ENCODE measurements at places on chromosomes 6 and 20.

GRCh38 chr20:62908971-62909791, 17.1 kb downstream of the DIDO1 start:
- no peak for DNase-seq

- no peak for DNase-seq
These were observed 328.4 kb downstream of the BCKDHB start for GRCh38 chr6:80434691-80435350.

GRCh38 chr20:44962483-44962882, 2.3 kb upstream of the TOMM34 start:
- DNase-seq, result no peak

GRCh38 chr20:4502756-4503155, 219.0 kb upstream of the PRND start:
- DNase-seq, result no peak

DNA sequence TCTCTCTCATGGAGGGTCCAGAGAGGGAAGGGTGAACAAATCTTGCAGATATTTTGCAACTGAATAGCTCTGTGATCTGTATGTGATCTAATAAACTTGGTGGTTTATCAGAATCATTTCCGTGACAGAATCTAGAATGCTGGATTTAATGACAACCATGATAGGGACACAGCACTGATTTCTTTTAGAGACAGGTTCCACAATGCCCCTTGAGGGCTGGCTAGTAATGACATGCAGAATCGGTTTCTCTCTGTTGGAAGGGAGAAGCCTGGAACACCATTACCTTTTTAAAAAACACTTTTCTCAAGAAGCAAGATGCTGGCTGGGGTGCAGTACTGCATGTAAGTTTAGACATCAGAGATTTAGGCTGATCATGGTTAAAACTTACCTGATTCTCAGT, 313.4 kb downstream of the CDH26 start:
- no peak for DNase-seq

DNA sequence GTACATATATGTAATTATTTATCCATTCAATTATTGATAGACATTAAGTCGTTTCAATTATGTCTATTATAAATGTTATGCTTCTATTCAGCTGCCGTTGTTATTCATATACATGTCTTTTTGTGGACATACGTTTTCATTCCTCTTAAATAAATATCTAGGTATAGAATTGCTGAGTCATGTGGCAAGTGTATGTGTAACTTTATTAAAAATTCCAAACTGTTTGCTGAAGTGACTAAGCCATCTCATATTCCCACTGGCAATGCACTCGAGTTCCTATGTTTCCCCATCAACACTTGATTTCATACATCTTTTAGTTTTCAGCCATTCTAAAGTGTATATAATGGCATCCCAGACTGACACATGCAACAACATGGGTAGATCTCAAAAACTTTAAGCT, 739.7 kb upstream of the POU3F2 start:
- DNase-seq, result no peak

- DNase-seq, result no peak
These were observed 1.8 kb upstream of the ARFGAP1 start for GRCh38 chr20:63270606-63271325.

- DNase-seq, result no peak
These were observed 2.6 kb downstream of the NCOA5 start for GRCh38 chr20:46087161-46087560.

- DNase-seq, result no peak
These were observed 178.7 kb downstream of the TAF4 start for GRCh38 chr20:61886721-61887595.

DNA sequence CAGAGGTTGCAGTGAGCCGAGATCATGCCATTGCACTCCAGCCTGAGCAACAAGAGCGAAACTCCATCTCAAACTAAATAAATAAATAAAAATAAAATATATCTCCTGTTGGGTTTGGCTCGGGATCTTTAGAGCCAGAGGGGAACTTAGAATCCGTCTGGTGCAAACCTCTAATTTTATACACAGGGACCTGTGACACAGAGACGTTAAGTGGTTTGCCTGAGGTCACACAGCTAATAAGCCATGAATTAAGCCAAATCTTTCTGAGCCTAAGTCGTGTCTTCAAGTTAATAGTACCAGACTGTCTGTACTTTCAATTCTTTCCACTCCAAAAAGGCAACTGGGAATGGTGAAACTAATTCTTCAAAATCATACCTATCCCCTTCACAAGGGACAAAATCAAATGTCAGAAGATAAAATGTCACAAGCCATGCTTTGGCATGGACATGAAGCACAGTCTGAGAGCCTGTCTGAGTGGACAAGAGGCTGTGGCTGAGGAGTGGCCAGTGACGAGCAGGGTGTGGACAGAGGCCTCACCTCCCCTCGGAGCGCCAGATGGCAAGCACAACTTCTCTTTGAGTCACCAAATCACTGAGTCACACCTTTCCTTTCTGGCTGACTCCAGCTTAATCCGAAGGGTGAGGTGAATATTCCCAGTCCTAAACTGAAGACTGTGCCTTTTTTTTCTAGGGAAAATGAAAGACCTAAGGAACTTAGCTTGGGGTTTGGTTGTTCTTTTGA, 177.4 kb downstream of the TFAP2A start:
- no peak for DNase-seq

- peak; percentile 42 for DNase-seq
These were observed at the start of gene TFAP2C for GRCh38 chr20:56628873-56629463. TSS of gene TFAP2C (plus strand) at chr20:56629306. CDS start at chr20:56629545, 239 bp downstream.

DNA sequence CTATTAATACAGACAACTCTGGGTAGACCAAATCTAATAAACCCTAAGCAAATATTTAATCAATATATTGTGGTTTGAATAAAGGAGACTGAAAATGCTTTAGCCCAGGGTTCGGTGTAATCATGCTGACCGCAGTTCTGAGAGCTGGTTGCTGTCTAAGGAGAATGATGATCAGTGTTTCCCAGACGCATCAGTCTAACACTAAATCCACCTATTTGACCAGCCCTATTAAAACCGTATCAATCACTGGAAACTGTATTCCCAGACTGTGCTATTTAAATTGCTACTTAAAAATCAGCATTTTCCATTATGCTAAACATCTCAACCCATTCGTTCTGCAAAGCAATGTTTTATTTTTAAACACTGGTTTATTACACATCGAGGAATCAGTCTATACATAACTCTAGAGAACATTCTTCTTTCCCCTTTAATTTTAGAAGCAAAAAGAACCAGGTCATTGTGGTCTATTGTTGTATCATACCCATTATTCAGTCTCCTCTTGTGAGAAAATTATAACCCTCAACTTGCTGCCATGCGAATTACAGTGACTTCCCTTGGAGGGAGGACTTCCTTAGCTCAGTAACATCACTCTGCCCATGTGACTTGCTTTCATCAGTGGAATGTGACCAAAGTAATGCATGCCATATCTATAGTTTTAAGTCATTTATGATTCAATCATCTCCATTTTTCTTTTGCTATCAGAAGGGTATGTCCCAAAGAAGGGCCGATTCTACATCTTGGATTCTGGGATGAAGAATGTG, 515.2 kb upstream of the JAG1 start:
- DNase-seq, result no peak

- DNase-seq, result no peak
These were observed 4.2 kb downstream of the HACE1 start for GRCh38 chr6:104855507-104855906.

GRCh38 chr20:10963717-10964266, 290.0 kb upstream of the JAG1 start:
- no peak for DNase-seq

GRCh38 chr6:31541059-31541657, 645 bp downstream of the DDX39B start:
- DNase-seq, result peak; percentile 28

GRCh38 chr6:134739299-134740026, 210.4 kb downstream of the ALDH8A1 start:
- DNase-seq, result no peak

DNA sequence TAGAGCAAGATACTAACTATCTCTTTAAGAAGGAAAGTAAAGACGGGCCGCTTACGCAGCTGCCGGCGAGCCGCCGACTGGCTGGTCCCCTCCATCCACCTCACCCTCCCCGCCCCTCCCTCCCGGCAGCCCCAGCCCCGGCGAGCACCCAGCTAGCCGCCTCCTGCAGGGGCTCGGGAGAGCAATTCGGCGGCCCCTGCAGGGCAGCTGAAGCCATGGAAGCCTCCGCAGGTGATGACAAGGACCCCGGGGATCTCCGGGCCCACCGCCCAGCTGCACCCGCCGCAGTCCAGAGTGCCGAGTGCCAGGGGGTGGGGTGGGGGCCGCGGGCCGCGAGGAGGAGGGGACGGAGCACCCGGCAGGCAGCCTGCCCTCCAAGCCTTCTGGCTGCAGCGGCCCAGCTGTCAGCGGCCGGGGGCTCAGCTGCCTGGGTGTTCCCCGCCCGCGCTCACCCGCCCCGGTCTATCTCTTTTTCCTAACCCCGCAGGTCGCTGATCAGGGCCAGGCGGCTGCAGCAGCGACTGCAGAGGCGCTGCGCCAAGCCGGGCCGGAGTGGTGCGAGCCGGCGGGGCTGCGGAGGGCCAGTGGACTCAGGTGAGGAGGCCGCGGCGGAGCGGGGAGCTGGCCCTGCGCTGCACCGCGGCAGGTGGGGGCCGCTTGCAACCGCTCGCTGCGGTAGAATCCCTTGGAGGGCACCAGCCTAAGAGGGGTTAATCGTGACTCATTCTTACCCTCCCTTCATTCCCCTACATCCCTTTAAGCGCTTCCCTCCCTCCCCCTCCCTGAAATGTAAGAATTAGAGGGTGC, at the start of gene SNPH:
Gene SNPH, plus strand, starts transcription at position 128 of the 807 bp plus-strand sequence. CDS start 29,946 bp downstream, outside the sequence.
- peak; percentile 29 for DNase-seq

DNA sequence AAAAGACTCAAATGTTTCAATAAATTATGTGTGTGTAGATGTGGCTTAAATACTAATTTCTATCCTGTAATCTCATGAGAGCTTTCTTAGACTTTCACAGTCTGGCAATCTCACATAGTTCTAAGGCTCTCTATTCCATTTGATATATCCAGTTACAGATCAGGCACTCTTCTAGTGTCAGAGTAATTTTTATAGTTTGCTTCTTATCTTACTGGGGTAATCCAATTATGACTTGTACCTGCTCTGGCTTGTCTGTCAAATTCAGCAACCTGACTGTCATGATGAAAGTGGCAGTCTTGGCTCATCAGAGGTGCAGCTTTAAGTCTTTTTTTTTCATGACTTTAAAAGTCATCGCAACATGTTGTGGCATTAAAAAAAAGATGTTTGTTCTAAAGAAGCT, 513.2 kb upstream of the MAN1A1 start:
- no peak for DNase-seq

DNA sequence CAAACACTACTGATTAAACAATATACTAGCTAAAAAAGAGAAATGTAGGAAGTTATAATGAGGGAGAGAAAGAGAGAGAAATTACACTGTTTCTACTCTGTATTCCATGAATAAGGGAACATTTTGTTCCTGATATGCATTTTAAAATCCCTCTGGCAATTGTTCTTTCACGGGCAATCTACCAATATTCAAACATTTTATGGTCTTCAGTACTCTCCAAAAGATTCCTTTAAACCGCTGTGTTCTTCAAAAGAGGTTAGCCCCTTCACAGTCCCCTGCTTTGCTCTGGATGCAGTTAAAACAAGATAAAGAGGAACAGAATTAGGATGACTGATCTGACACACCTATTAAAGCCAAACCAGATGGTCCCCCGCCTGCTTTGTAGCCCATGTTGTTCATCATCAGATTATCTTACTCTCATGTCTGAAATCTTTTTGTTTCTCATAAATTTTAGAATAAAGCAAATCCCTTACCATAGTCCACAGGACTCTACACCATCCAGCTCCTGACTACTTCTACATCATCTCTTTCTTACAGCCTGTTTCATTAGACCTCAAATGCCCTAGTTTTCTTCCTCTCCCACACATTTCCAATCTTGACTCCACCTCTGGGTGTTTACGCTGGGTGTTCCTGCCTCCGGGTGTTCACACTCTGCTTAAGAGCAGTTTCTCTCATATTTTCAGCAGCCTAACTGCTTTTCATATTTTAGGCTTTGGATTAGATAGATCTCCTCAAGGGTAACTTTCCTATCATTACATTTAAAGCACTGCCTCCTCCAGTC, 399.7 kb downstream of the COL12A1 start:
- no peak for DNase-seq

DNA sequence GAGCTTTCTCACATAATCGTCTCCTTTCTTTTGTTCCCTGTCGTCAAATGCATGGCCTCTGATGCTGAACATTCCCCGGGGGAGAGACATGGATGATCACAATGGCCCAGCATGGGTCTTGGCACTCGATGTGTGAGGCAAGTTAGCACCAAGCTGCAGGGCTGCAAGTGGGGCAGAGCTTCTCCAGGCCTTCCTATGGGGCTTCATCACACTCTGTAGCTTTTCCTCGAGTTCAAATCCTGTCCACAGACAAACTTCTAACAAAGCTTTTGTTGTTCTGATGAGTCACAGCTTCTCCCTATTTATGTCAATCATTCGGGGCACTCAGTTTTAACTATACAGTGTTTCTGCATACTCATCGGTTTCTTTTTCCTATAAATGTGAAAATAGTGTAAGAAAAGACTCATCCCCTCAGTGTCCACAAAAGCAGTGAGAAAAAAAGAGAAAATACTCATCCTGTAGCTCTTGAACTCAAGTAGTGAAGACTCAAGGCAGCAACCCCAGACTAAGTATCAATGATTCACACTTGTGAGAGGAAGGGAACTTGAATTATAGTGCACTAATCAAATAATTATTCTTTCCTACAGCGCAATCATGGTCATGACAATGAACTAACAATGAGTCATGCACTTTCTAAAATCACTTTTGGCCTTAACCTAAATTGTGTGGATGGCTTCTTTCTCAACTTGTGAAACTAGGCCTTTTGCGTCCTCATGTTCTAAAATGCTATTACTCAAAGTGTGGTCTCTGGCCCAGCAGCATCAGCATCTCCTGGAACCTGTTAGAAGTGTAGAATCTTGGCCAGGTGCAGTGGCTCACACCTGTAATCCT, 68.4 kb upstream of the NOX3 start:
- peak; percentile 19 for DNase-seq

DNA sequence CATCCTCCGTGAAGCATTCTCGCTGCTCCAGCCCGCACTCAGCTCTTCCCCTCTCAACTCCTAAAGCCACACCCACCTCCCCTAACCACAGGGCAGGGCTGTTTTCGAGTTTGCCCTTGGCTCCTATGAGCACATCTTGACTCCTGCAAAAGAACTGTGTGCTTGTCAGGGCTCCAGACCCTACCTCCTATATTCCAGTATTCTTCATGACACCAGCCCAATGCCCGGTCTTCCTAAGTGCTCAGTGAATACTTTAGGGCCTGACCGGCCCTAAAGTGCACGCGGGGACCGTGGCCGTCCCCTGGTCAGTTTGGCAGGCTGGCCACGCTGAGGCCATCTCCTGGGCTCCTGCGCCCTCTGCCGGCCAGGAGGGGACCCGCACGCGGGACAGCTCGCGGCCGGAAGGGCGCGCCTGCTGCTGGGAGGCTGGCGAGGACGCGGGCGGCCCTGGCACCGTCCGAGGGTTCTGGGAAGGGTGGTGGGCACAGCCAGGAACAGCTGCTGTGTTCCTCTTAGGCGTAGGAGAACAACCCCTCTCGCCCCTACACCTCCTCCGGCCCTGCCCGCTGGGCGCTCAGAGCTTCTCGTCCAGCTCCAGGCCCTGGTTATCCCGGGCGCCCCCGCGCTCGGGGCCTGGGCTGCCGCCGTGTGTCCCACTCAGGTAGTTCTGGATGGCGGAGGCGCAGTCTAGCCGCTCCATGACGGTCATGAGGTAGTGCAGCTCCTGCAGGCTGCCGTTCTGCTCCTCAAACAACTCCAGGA, 11.0 kb downstream of the UNC5CL start:
- peak; percentile 19 for DNase-seq
